Stimulated activated CD4-positive, alpha-beta T cell treated with anti-CD3 and anti-CD28 coated beads, Interleukin-12 subunit alpha, Interleukin-12 subunit beta, amount 100 ng/mL, for 4 hours (primary cell): ENCODE measurements at places on chromosomes 6 and 20.
A peak's percentile ranks its signal among the peaks of the same experiment; 100 is the strongest.

- DNase-seq, result no peak
These were observed 137.2 kb upstream of the CENPW start for GRCh38 chr6:126202707-126203106.

GRCh38 chr20:44716309-44717106 is 1.3 kb downstream of the CCN5 start:
- DNase-seq, result no peak

DNA sequence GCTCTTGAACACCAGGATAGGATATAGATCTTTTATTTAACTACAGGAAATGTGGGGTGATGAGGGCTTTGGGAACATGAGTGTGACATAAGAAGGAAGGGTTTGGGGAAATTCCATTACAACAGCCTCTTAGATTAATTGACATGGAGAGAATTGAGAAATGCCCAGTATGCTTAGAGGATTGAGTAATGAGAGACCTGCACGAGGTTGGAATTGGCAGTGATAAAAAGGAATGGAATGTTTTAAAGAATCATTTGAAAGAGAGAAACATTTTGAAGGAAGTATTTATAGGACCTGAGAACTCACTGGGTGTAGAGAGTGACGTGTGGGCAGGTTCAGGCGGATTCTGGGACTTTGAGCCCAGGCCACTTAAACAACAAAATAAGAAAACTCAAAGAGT is 227.0 kb downstream of the BMP2 start:
- no peak for DNase-seq

DNA sequence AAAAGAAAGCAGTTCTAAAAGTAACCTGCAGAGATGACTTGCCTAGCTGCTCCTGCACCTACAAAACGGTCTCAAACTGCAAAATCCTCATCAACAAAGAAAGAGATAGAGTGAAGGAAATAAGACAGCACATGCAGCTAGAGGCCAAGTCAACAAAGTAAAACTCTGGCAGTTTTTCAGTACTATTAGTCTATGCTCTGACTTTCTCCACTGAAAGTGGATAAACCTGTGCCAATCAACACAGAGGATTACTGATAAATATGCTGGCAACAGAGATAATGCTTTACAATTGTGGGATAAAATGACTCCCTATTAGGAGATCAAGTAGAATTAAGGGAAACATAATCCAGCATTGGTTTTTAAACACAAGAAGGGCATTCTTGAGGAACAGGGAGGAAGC is 13.4 kb downstream of the KIAA0319 start:
- no peak for DNase-seq

- DNase-seq, result no peak
These were observed 1.9 kb upstream of the SLC24A3 start for GRCh38 chr20:19210391-19211155.

- no peak for DNase-seq
These were observed 33.9 kb downstream of the TXLNB start for GRCh38 chr6:139257821-139258398.

DNA sequence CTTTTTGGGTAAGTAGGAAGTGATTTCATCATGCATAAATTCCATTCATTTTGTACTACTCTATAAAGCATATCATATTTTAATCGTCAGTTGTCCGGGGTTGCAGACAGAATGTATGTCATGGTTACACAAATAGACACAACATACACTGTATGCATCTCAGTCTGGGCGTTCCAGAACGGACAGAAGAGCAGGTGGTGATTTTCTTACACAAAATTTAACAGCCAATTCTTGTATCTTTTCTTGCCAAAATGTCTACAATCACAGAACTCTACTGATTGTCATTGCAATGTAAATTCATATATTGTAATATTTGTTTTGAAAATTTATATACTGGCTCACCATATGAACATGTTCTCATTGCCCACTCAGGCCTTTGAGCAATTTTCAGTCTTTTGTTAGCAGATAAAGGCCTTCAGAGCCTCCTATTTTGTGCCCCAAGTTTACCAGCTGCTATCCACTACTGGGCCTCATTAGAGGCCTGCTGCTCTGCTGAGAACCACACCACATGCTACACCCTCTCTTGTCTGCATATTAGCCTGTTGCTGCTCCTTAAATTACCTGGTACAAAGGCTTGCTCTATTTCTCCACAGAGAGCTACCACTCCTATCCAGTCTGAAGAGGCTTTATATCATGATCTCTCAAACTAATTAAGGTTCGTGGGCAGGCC is 61.5 kb downstream of the PRDM13 start:
- no peak for DNase-seq

DNA sequence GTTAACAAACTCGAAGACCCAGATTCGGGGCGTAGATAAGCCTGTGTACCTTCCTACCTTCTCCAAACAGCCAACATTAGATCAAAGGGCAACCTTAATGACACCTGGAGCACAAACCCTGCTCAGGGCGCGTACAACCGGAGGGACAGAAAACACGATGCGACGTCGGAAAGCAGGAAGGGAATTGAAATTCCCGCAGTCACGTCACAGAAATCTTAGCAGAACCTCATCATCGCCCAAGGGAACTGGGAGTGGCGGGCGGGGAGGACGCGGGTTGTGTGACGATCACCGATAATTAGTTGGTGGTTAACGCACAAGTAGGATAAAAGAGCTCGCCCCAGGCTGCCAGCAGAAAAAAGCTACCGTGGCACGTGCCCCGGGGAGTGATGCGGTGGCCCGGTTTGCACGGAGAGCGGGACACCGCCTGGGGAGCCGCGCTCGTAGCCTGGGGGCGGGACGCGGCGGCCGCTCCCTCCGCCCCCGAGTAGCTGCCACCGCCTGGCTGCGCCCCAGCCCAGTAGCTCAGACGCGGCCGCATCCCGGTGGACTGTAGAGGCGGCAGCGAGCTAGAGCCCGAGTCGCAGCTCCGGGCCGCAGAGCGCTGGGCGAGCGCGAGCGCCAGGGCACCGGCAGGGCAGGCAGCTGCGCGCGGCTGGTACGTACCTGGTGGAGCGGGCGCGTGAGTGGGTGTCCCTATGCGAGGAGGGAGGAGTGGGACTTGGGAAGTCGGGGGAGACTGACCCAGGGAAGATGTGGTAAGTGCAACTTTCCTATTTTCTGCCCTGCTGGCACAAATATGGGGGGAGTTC is at the start of gene PKIB:
PKIB (plus strand) TSS at position 525 of the 809 bp plus-strand sequence. CDS start 107,390 bp downstream, outside the sequence.
- DNase-seq, result peak; percentile 30
